ENCODE measurements at places on chromosomes 12 and 14.

DNA sequence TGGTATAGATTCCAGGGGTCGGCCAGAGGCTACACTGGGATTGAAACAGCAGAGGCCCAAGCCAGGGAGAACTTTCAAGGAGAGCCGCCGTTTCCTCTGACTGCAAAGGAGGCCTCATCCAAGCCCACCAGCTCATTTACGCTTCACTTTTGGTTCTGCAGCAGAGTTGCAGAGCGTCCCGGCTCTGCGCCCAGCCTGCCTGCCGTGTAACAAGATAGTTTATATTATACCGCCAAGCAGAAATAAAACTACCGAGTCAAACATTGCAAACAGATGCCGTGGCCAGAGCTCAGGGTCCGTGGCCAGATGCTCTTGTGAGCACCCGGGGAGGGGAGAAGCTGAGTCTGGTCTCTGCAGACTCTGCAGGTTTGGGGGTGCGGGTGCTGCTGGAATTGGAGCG lies 60.7 kb upstream of the TBX3 start:
- no peak for DNase-seq

- peak; percentile 87 for DNase-seq
These were observed 18.9 kb downstream of the RFC5 start for GRCh38 chr12:118035190-118036041.

- DNase-seq = no peak
These were observed 118.3 kb upstream of the SCAF11 start for GRCh38 chr12:46108721-46109120.

- no peak for DNase-seq
These were observed 10.0 kb upstream of the DUSP16 start for GRCh38 chr12:12572659-12573058.

DNA sequence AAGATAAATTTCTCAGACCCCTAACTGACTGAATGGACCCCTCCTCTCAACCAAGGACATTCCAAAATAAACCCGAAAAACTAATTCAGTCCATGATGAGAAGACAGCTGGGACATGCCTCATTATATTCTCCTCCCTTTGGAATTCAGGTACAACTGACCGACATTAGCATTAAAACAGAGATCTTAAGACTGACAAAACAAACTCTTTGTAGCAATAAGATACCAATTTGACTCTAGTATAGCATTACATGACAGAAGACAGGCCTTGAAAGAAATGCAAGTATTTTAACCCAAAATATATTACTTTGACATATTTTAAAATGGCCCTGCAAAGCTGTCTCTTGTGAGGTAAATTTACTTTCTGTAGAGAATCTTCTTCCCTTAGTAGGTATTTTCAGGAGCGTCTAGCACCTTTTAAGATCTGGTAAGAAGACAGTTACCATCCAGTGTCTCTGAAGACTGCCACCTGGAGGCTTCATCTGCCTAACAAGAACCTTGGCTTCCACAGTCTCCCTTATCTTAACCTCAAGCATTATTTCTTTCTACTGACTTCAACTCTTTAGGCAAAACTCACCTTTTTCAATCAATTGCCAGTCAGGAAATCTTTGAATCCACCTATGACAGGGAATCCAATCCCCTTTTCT lies 957.5 kb downstream of the SLC6A15 start:
- no peak for DNase-seq

DNA sequence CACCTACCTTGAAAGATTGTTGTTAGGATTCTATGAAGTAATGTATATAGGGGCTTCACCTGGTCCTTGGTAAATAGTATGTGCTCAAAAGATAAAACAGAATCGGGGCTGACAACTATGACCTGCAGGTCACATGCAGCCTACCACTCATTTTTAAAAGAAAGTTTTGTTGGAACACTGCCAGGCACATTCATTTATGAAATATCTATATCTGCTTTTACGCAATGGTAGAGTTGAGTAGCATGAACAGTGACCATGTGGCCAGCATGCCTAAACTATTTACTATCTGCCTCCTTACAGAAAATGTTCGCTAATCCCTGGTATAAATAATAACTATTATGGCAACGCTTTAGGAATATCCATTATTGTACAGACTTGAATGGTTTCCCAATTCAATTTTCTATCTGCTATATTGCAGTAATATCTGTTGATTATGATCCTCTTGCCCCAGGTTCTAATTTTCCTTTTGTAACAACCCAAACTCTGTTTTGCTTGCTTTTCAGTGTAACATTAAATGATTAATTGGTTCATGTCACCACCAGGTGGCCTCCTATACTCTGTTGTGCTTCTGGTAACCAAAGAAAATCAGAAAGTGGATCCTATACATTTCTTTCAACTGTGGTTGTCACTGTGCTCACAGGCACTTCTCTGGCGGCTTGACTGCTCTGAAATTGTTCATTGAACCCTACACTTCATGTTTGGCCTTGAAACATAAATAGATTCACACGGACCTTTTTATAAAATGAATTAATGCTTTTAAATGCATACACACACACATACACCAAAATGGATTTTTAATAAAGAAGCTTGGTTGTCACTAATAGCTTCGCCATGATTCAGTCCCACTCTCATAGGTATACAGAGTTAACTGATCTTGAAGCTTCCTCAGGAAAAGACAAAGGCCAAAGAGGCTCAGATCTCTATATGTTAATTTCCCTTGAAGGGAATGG lies 227.7 kb upstream of the NPAS3 start:
- peak; percentile 37 for DNase-seq

DNA sequence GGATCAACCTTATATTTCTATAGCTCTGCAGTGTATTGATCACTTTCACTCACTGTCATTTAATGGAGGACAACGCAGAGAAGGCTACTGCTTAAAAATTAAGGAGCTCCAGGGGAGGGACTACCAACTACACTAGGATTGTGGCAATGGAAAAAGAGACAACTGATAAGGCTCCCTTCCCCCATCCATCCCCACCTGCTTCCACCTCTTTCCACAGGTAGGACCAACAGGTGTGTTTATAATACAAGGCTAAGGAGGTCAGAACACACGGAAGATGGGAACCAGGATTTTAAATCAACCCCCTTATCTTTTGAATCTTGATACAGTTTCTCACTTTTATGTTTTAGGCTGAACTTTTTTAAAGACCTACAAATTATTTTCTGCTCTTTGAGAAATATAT lies 90.8 kb downstream of the STAB2 start:
- no peak for DNase-seq

- no peak for DNase-seq
These were observed 189.4 kb downstream of the TMTC2 start for GRCh38 chr12:82876075-82876474.

- DNase-seq = no peak
These were observed 105.8 kb downstream of the MSRB3 start for GRCh38 chr12:65384240-65384639.

DNA sequence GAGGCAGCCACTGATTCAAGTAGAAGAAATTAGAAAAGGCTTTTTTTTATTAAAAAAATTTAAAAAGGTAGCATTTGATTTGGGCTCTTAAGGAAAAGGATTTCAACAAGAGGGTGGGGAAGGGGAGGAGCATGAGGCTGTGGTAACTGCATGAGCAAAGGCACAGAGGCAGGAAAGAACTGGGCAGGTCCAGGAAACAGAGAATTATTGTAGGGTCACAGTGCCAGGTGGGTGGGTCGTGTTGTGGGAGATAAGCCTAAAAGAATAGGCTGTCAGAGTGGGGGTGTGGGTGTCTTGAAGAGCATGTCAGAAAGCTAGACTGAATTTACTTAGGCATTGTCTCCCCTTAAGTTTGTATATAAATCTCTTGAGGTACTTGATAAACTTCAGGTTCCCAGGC lies 7.8 kb downstream of the LIMA1 start:
- no peak for DNase-seq

DNA sequence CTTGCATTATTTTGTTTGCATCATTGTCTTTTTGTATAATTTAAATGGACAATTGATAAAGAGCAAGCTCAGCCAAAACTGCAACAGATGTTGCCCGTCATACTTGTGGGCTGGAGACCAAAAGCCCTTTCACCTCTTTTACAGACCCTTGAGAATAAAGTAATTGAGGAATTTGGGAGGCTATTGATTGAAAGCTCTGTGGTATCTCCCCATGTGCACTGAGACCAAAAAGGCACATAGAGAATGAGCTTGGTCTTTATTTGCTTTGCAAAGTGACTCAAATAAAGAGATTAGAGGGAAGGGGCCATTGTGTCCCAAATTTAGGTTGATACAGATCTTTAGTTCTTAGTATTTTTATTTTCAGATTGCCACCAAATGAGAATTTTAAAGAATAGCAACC lies 617.6 kb downstream of the TRHDE start:
- DNase-seq = no peak

GRCh38 chr12:77130193-77130592 lies 64.8 kb upstream of the E2F7 start:
- DNase-seq = no peak

DNA sequence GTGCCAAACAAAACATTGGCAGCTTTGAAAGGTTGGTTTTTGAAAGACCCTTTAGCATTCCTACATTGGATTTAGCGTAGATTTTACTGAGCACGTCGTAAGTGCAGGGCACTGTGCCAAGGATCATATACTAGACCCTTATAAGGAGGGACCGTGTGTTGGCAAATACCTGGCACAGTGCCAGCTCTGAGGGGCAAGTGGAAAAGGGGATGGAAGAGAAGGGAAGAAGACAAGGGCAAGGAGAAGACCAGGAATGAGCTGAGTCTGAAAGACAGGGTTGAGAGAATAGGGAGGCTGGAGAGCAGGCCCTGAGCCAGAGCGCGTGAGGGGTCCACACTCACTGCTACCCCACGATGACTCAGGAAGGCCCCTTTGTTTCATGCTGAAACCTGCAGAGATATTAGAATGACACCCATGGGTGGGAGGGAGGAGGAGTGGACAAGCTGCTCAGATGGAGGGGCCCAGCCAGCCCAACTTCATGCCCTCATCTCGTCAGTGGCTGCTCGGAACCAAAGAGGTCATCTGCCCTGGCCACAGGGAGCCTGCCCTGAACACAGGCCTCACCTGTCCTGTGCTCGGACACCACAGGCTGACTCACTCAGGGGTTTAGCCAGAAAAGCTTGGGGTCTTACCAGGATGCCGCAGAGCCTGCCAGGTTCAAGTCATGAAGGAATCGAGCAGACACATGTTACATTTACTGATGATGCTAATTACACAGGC lies 25.0 kb downstream of the RAB35 start:
- no peak for DNase-seq

DNA sequence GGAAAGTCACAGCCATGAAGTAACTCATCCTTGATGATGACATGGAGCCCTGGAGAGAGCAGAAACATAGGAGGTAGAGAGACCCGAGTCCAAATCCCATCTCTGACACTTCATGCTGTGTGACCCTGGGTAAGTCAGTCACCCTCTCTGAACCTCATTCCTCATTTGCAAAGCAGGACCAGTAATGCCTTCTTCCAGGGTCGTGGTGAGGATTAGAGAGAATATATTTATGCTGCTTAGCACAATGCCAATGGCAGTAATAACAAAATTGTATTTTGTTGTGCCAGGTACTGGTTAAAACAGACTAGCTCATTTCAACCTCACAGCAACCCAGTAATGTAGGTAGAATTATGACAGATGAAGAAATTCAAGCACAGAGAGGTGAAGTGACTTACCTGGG lies 13.9 kb upstream of the RBM19 start:
- DNase-seq = no peak

- DNase-seq = no peak
These were observed 19.3 kb downstream of the NT5DC3 start for GRCh38 chr12:103821773-103822172.

- no peak for DNase-seq
These were observed 638.6 kb downstream of the BCL11B start for GRCh38 chr14:98633380-98633779.

DNA sequence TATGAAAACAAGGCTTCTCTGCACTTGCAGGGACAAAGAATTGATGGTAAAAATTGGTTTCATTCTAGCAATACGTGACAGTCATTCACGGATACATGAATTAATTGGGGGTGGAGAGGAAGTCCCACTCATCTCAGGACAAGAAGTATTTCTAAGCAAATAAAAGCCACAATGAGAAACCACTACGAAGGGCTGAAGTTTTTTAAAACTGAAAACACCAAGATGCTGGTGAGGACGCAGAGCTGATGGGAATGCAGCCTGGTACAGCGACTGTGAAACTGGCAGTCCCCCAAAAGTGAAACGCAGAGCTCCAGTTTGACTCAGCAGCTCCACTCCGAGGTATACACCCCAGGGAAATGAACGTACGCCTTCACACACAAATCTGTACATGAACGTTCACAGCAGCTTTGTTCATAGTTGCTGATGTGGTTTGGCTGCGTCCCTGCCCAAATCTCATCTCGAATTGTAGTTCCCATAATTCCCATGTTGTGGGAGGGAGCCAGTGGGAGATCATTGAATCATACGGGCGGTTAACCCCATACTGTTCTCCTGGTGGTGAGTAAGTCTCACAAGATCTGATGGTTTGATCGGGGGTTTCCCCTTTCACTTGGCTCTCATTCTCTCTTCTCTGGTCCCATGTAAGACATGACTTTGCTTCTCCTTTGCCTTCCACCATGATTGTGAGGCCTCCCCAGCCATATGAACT lies 89.0 kb downstream of the SCARB1 start:
- DNase-seq = peak; percentile 98

- DNase-seq = no peak
These were observed 6.2 kb upstream of the DYRK4 start for GRCh38 chr12:4555804-4556203.

GRCh38 chr14:96824283-96824682 lies 27.1 kb downstream of the VRK1 start:
- DNase-seq = no peak

DNA sequence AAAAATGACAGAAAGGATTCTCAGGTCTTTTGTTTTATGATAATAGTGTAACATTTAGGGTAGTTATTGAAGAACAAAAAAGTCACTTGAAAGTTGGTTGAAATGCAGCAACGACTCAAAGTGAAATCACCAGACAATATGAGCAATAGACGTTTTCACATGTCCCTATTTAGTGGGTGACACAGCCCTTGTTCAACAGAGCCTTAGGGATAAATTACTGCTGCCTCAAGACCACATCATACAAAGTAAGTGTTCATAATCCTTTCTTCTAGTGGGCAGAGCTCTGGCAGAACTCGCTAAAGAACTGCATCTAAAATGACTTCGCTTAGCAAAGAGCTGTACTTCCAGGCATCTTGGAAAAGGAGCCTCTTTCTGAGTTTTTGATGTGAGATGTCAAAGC lies 128.5 kb upstream of the LMNTD1 start:
- no peak for DNase-seq

DNA sequence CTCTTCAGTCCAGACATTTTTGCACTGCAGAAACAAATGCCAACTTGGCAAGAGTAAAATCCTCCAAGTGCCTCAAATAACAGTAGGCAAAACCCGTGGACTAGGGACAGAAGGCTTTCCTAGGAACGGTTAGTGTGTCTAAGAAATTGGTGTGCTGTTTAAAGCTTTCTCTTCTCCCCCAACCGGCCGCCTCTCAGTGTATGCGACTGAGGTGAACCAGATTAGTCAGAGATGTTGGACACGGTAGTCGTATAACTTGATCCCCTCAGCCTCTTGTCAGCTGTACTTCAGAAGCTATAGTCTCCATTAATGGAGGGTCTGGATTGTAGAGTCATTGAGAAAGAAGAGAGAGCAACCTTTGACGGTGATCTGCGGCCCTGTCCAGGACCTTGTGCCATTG lies 21.7 kb downstream of the PPFIBP1 start:
- DNase-seq = no peak

- DNase-seq = no peak
These were observed 273.8 kb upstream of the SFSWAP start for GRCh38 chr12:131436922-131437705.
